ENCODE measurements at places on chromosomes 6 and 20. TPM values are rescaled to one million over a fixed set of nuclear protein-coding genes. Genes with fewer than 3 reads are reported as not detected.

The SPAG4 gene
- total RNA-seq = 11.8 TPM

The CD40 gene
- 3.5 TPM for total RNA-seq

The TPBG gene
- total RNA-seq = not detected

The LTB gene
- 368 TPM for total RNA-seq

The UBE2J1 gene
- 24.6 TPM for total RNA-seq

The ERGIC3 gene
- 94.3 TPM for total RNA-seq

- no peak for DNase-seq
Measured at GRCh38 chr6:167984876-167985604, 12.4 kb upstream of the KIF25 start.

GRCh38 chr20:2203436-2203835, 92.4 kb upstream of the TGM3 start:
- no peak for DNase-seq

GRCh38 chr6:71351190-71351589, 62.6 kb downstream of the OGFRL1 start:
- no peak for DNase-seq

GRCh38 chr6:47376930-47377329, 67.2 kb upstream of the TNFRSF21 start:
- peak; percentile 48 for DNase-seq

- no peak for DNase-seq
Measured at GRCh38 chr20:52003415-52003814, 188.2 kb downstream of the ZFP64 start.

DNA sequence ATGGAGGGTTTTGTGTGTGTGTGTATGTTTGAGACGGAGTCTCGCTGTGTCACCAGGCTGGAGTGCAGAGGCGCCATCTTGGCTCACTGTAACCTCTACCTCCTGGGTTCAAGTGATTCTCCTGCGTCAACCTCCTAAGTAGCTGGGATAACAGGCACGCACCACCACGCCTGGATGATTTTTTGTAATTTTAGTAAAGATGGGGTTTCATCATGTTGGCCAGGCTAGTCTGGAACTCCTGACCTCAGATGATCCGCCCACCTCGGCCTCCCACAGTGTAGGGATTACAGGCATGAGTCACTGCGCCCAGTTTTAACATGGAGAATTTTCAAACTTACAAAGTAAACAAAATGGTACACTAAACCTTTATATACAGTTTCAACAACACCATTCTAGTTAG, 22.8 kb downstream of the AMD1 start:
- DNase-seq = no peak

GRCh38 chr6:112600168-112600567, 253.0 kb downstream of the RFPL4B start:
- no peak for DNase-seq

GRCh38 chr20:24859539-24859938, 89.5 kb upstream of the CST7 start:
- DNase-seq = no peak

DNA sequence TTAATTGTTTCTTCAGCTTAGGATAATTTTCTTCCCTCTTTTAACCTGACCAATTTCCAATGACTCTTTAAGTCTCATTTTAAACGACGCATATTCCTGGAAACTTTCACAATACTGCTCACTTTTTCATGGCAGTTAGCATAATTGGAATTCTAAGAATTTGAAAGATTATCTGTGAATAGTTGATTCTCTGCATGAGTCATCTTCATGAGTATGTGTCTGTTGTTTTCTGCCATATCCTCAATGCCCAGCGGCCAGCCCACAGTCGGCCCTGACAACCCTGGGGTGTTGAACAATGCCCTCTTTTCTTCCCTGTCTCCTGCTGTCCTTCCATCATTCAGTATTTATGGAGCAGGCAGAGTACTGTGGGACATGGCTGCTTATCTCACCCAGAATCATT, 554.2 kb downstream of the CDH26 start:
- no peak for DNase-seq

DNA sequence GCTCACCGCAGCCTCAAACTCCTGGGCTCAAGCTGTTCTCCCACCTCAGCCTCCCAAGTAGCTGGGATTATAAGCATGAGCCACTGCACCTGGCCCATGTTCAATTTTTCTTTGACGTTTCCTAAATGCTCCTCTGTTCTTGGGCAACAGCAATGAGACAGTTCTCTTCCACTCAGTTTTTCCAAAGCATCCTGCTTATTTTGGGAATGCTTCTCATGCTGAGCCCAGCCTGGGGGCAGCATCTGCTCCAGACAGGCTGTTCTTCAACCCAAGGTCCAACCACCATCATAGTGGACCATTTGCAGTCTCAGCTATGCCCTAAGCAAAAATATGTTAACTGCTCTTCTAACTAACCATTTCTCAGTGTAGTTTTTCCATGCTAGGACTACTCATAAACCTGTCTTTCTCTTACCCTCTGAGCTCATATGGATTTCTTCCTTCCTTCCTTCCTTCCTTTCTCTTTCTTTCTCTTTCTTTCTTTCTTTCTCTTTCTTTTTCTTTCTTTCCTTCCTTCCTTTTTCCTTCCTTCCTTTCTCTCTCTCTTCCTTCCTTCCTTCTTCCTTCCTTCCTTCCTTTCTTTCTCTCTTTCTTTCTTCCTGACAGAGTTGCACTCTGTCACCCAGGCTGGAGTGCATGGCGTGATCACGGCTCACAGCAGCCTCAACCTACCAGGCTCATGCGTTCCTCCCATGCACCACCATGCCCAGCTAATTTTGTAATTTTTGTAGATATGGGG, 48.4 kb downstream of the GCNT2 start:
- no peak for DNase-seq

- DNase-seq = no peak
Measured at GRCh38 chr20:13930281-13930680, 60.1 kb downstream of the SEL1L2 start.

GRCh38 chr20:17542993-17543412, 11.8 kb upstream of the BFSP1 start:
- DNase-seq = no peak

DNA sequence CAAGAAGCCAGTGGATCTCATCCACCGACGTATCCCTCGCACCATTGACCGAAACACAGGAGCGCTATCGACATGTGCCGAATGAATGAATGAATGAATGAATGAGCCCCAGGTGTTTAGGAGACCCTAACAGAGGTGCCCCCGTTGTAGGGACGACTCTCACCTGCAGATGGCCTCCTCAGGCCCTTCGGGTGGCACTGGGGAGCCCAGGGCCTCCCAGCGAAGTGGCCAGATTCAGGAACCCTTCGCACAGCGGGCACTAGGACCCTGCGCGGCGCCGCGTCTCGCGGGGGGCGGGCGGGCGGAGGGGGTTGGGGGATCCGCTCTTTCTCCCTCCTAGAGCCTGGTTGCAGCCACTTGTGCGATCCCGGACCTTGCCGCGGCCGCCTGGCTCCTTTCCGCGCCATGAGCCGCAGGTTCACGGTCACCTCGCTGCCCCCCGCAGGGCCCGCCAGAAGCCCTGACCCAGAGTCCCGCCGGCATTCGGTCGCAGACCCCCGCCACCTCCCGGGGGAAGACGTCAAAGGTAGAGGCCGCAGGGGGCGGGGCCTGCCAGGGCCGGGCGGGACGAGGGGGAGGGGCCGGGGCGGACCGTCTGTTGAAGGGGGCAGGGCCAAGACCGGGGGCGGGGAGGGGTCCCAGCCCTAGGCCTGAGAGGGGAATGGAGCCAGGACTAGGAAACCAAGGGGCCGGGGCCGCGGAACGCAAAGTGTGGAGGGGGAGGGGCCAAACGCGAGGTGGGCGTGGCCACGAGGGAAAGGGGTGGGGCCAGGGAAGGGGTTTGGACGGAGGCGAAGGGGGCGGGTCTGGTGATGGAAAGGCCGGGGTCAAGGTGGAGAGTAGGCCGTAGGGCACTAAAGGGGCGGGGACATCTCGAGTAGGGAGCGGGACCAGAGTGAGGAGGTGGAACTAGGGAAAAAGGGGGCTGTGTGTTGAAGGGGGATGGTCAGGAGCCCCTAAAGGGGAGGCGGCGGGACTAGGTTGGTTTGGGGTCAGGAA, 7.4 kb upstream of the SLC12A5 start:
- DNase-seq = peak; percentile 75

DNA sequence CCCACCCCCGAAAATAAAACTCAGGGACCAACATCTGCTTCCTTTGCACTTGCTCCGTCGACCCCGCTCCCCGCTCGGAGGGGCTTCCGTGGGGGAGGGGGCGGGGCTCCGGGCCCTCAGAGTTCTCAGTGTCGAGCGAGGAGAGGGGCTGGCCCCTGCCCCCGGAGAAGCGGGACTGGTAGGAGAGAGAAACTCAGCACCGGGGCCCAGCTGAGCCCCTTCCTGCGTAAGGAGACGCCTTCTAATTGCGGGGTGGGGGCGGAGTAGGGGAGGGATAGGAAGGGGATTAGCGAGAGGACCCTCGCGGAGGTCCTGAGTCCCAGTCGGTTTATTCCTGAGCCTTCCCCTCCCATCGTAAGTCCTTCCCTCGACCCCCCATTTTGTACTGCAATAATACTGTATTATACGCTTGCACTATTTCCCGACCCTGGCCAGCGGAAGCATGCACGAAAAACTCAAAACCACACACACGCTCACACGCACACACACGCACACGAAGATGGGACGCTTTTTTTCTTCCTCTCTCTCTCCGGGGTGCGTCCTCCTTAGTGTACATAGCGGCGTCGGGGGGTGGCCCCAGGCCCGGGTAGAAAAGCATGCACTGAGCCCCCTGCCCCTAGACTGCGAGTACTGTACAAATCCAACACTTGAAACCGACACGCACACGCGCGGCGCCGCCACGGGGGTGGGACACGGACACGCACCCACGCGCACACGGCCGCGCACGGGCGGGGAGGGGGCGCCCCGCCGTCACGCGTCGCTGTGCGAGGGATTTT, 22.1 kb upstream of the SLC22A7 start:
- peak; percentile 64 for DNase-seq

DNA sequence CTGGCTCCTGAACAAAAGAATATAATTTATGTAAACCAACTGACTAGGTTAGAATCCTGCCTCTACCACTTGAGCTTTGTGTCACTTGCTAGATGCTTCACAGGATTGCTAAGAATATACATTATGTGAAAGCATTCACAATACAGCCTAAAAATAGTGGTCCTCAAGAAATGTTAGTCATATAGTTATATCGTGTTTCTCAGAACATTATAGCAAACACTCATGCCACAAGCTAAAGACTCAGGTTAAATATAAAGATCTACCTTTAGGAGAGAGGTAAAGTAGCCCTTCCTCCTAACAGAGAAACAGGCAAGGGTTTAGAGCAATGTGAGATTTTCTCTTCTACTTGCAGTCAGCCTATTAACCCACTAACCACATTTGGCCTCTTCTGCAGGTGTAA, 17.8 kb upstream of the ALDH8A1 start:
- no peak for DNase-seq

- no peak for DNase-seq
Measured at GRCh38 chr6:146267946-146268345, 239.1 kb downstream of the GRM1 start.

DNA sequence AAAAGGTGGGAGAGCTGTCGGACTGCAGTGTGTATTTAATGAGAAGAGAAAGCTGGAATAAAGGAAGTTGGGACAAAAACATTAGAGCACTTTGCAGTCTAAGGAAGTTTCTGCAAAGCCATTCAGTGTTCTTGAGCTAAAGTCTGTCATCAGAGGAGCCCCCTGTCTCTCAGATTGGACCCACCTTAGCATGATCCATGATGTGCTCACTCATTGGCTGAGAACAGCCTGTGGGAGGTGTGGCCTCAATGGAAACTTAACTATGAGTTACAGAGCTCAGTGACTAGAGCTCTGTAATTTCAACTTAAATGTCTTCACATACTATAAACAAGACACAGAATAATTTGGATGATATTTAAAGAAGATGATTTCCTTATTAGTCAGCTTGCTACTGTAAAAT, 437.0 kb downstream of the BTBD3 start:
- DNase-seq = no peak

DNA sequence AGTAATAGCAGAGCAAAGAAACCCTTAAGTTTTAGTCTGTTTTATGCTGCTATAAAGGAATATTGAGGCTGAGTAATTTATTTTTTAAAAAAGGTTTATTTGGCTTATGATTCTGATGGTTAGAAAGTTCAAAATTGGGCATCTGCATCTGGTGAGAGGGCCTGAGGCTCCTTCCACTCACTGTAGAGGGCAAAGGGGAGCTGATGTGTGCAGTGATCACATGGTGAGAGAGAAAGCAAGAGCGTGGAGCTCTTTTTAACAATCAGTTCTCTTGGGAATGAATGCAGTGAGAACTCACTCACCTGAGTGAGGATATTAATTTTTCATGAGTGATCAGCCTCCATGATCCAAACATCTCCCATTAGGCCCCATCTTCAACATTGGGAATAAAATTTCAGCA, 36.4 kb upstream of the SAMD3 start:
- no peak for DNase-seq
